ENCODE measurements at places on chromosomes 16 and 17.

GRCh38 chr17:70872103-70872502, 702.8 kb downstream of the KCNJ2 start:
- DNase-seq: no peak

GRCh38 chr17:81518785-81519283, 6.2 kb upstream of the ACTG1 start:
- DNase-seq: no peak

GRCh38 chr17:66416207-66416940, 114.0 kb downstream of the PRKCA start:
- no peak for DNase-seq

GRCh38 chr17:64042700-64043485, 22.5 kb upstream of the ICAM2 start:
- DNase-seq: no peak

- no peak for DNase-seq
Observed at GRCh38 chr17:29562615-29563014, 4.2 kb downstream of the ABHD15 start.

DNA sequence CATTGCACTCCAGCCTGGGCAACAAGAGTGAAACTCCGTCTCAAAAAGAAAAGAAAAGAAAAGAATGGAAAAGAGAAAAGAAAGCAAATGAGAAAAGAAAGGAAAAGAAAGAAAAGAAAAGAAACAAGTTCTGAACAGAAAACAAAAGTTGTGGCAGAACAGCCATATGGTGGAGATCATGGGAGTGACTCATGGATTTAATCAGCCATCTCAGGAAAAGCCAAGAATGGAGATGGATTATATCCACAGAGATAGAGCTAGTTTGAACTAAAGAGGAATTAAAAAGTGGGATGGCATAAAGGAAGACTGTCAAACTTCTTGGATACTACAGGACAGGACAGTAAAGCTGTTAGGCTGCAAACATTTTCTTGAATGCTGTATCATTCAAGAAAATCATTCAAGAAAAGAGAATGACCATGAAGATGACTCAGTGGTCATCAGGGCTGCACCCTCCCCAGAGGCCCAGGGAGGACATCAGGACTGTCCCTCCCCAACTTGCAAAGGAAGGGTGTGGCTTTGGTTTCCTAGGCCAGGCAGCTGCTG, 120.6 kb downstream of the USP22 start:
- DNase-seq: no peak

DNA sequence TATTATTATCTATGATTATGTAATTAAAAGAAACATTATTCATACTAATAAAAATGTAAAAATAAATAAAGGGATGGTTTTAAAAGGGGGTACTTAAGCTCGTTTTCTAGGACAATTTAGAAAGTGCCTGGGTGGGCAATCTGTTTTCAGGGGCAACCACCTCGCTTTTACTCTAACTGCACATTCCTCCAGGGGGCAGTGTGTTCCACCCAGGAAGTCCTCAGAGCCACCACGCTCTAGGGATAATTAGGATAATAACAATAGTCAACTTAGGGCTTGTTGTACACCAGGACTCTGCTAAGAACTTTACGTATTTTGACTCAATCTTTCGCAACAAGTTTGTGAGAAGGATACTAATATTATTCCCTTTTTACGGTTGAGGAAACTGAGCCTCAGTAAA, 396.7 kb upstream of the MAF start:
- DNase-seq: no peak

- DNase-seq: no peak
Observed at GRCh38 chr17:50840311-50840851, 5.0 kb downstream of the WFIKKN2 start.

- no peak for DNase-seq
Observed at GRCh38 chr16:84881702-84882521, 62.1 kb downstream of the CRISPLD2 start.

DNA sequence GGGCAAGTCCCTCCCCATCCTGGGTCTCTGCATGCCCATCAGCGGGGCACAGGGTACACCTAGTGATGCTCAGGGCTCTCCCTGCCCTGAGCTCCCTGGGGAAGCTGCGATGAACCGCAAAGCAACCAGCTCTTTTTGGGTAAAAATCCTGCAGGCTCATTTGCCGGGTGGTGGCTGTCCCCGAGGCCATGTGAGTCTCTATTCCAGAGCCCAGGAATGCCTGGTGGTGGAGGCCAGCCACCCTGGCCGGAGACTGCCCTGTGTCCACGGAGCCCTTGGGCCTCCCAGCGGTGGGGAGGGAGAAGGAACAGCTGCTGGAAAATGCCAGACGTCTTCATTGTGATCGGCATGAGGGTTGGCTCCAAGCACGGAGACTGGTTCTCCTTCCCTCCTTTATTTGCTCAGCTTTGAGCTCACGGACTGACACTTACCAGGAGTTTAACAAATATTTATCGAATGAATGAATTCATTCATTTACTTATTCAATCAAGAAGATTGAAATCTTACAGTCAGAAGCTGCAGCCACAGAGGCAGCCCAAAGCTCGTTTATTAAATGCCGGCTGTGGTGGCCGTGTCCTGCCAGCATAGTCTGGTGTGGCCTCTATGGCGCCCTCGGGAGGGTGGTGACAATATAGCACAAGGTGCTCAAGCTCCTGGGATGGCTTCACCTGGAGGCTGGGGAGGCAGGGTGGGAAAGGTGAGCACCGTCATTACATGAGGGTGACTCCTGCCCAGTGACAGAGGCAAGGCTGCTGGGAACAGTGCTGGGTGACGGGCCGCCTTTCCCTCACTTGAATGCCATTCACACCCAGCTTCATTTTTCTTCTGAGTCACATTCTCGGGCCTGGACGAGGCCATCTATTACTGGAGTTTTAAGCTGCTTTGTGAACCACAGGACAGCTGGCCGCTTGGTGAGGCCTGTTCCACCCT, 31.1 kb upstream of the JPH3 start:
- peak; percentile 49 for DNase-seq

DNA sequence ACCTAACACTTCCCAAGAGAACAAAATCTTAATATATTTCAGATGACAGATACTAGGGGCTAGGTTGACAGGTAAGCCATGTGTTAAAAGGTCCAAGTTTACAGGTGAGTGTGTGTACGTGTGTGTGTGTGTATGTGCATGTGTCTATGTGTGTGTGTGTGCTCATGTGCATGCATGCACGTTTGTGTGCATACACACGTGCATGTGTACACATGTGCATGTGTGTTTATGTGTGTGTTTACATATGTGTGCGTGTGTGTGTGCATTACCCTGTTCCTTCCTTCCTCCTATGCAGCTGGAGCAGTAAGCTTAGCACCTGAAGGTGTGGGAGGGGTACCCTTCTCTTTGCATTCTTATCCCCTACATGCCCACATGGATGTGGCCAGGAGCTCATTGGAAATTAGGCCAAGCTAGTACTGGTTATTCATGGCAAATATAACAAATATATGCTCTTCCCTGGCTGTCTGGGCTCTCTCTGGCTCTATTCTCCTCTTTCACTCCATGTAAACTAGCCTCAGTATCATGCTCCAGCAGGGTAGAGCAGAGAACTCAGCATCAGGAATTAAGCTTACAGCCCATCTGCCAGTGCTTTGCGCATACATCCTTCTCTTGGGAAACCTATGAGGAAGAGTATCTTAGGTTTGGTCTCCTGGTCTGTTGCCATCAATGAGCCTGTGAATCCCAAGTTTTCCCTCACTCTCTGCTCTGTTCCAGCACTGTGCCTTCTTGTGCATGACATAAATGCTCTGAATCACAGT, 258.0 kb upstream of the MYOCD start:
- no peak for DNase-seq

DNA sequence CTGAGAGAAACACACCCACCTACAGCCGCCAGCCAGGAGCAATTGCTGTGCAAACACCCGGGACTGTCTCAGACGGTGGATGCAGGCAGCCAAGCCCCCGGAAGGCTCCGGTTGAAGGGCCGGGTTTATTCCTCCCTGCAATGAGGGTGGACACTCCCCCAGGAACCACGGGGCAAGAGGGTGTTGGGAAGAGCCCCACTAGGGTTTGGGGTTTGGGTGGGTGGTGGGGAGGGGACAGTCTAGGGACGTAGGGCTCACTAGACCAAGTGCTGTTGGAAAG, 19.2 kb downstream of the JPH3 start:
- no peak for DNase-seq

- DNase-seq: no peak
Observed at GRCh38 chr16:83689385-83689831, 118.4 kb upstream of the HSBP1 start.

DNA sequence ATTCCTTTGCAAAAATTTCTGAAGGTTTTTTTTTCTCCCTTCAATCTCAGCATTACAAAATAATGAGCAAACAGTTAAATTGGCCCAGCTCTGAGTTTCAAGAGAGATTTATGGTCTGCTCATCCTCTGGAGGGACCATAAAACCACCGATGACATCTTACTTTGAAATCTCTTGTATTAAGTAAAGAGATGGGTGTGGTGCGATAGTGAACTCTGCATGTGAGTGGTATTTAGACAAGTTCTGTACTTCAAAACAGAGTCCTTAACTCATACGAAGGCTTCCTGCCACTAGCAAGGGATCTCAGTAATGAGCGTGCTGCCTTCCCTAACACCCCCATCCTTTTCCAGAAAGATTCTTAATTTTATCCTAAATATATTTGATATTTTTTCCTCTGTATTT, 2.1 kb downstream of the FAM20A start:
- no peak for DNase-seq

DNA sequence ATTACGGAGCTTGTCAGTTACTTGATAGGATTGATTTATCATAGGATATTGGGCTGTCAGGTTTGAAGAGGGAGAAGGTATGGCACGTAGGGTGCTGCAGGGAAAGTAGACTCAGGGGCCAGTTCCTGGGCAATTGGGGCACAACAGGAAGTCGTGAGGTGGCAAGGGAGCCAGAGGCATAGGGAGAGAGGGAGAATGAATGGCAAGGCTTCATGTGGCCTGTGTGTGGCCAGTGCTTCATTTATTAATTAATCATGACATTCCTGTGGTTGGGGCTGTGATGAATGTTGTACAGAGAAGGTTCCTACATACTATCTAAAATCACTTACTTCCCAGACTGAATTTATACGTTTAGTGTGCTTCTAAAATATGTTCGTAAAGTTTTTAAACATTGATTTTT, 19.3 kb downstream of the MFSD11 start:
- no peak for DNase-seq

GRCh38 chr17:46883871-46884520, 32.6 kb downstream of the WNT9B start:
- no peak for DNase-seq

DNA sequence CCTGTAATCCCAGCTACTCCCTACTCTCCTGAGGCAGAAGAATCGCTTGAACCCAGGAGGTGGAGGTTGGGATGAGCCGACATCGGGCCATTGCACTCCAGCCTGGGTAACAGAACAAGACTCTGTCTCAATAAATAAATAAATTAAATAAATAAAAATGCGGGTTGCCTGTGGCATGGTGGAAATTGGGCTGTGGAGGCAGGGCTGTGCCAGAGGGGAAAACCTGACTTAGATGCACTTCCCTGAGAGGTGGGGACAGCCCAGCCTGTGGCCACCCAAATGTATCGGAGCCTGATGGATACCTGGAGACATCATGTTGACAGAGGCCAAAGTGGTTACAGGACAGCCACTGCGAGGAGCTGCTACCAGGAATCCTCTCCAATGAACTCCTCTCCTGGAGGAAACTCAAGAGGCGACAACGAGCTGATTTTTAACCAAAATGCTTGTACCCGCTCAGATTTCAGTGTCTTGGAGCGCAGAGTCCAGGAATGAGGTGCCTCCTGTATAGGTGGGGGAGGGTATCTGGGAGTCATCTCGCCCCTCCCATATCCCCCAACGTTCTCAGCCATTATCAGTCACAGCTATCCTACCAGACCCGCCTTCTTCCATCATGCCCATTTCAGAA, 32.3 kb downstream of the DDX19A start:
- no peak for DNase-seq

DNA sequence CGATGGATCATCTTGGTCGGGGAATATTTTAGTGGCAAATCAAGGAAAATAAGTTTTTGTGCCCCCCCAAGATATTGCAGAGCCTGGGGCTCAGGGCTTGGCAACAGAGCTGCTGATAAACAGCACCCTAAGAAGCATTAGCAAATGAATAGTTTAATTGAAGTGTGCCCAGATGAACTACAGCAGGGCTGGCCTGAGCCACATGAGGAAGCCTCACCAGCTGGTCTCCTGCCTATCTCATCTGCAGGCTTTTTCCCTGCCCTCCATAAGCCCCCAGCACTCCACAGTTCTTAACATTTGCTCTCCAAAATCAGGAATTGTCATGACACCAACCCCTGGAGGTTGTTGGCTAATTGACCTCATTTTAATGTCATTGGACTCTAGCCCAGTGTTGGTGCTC, 480.2 kb downstream of the HS3ST3B1 start:
- no peak for DNase-seq

DNA sequence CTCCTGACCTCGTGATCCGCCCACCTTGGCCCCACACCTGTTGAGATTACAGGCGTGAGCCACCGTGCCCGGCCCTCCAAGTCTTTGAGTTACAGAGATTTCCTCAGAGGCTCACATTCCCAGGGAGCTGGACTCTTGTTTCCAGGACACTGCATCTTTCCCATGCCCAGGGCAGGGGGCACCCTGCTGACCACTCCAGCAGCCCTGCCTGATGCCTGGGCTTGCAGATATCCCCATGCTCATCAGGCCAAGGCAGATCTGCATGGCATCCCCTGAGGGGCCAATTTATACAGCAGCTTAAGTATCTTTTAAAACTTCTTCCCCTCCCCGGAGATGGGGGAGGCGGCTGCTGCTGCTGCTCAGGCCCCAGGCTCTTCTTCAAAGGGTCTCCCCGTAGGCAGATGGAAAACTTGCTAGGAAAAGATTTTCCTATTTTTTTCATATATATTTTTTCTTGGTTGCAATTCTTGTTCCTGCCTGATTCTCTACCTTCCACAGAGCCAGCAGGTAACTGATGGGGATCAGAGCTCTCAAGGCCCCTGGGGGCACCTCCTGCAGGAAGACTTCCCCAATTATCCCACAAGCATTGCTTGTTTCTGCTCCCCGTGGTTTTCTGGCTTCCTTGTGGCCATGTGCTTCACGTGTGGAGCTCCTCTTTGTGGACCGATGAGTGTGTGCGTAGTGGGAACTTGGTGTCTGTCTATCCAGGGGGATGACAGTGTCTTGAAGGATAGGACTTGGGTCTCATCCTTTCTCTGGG, 102.2 kb upstream of the SDK2 start:
- no peak for DNase-seq

DNA sequence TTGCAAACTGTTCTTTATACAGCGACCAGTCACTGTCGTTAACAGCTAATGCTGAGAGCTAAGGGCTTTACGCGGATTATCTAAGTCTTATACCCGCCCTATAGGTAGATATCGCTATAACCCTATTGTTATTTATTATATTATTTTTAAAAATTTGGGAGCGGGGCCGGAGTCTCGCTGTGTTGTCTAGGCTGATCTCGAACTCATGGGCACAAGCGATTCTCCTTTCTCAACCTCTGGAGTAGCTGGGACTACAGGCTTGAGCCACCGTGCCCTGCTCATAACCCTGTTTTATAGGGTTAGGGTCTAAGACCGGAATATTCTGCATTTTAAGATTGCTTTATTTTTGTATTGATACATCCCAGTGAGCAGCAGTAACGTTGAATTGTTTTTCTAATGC, 24.7 kb downstream of the DEF8 start:
- no peak for DNase-seq

- DNase-seq: no peak
Observed at GRCh38 chr16:49482690-49483089, 109.1 kb downstream of the C16orf78 start.

GRCh38 chr16:14196539-14196938, 125.4 kb downstream of the MRTFB start:
- no peak for DNase-seq
